ENCODE measurements at places on chromosomes 2 and 18. TPM values are rescaled to one million over a fixed set of nuclear protein-coding genes. Genes with fewer than 3 reads are reported as not detected.

The IFT172 gene
- 10.5 TPM for total RNA-seq

The TNFAIP6 gene
- 1.6 TPM for total RNA-seq

The GCKR gene
- 0.15 TPM for total RNA-seq

The LAMA1 gene
- total RNA-seq: not detected

The UGT1A3 gene
- 0.13 TPM for total RNA-seq

The CYBRD1 gene
- 26.3 TPM for total RNA-seq

The ZNF385B gene
- total RNA-seq: not detected

The CFAP65 gene
- total RNA-seq: 0.14 TPM

The HMSD gene
- 0.54 TPM for total RNA-seq

The CBLN2 gene
- total RNA-seq: 0.05 TPM

The DUSP19 gene
- total RNA-seq: 0.57 TPM

The CXCR1 gene
- not detected for total RNA-seq

The CGREF1 gene
- 8.7 TPM for total RNA-seq

The ST8SIA5 gene
- total RNA-seq: not detected

The NPHP1 gene
- total RNA-seq: 8.0 TPM

The LYG2 gene
- total RNA-seq: not detected

The PID1 gene
- total RNA-seq: 3.0 TPM

The TDRD15 gene
- total RNA-seq: not detected

The DOK1 gene
- 5.9 TPM for total RNA-seq

The ERICH2 gene
- total RNA-seq: not detected

The SKA1 gene
- 17.1 TPM for total RNA-seq

The CYS1 gene
- 0.99 TPM for total RNA-seq

The UPP2 gene
- total RNA-seq: not detected

The CTAGE1 gene
- not detected for total RNA-seq

The DNAH7 gene
- 0.76 TPM for total RNA-seq

The SLC9A4 gene
- not detected for total RNA-seq

The CPLX4 gene
- total RNA-seq: not detected

The RIT2 gene
- not detected for total RNA-seq

The CD207 gene
- not detected for total RNA-seq

The UNC50 gene
- total RNA-seq: 47.8 TPM

The AMER3 gene
- not detected for total RNA-seq

The SGPP2 gene
- total RNA-seq: 0.16 TPM

The UBXN4 gene
- total RNA-seq: 42.4 TPM

The DOK6 gene
- not detected for total RNA-seq

The UNC80 gene
- total RNA-seq: not detected

The INPP5D gene
- total RNA-seq: 0.49 TPM

The CCDC68 gene
- 3.6 TPM for total RNA-seq

The EVX2 gene
- not detected for total RNA-seq

The POU3F3 gene
- total RNA-seq: 0.05 TPM

The GREB1 gene
- total RNA-seq: 2.8 TPM

The SERPINB5 gene
- 0.16 TPM for total RNA-seq

The TMEM163 gene
- total RNA-seq: 0.12 TPM

The SP100 gene
- 28.2 TPM for total RNA-seq

The TUBA4B gene
- 0.56 TPM for total RNA-seq

The LTBP1 gene
- total RNA-seq: 15.2 TPM

The LYPD1 gene
- total RNA-seq: 12.3 TPM

The PLGLB1 gene
- 1.1 TPM for total RNA-seq

The QPCT gene
- total RNA-seq: 17.5 TPM

The GPC1 gene
- total RNA-seq: 191 TPM

The HOXD12 gene
- total RNA-seq: not detected

The ANKRD30B gene
- not detected for total RNA-seq
